Caudate nucleus (tissue), 63 donors: ENCODE measurements at places on chromosomes 1 and 21.

GRCh38 chr1:109969146-109969829 is 15.3 kb upstream of the AHCYL1 start:
- no peak for DNase-seq

GRCh38 chr1:228850141-228851100 is 115.1 kb downstream of the RHOU start:
- no peak for DNase-seq

DNA sequence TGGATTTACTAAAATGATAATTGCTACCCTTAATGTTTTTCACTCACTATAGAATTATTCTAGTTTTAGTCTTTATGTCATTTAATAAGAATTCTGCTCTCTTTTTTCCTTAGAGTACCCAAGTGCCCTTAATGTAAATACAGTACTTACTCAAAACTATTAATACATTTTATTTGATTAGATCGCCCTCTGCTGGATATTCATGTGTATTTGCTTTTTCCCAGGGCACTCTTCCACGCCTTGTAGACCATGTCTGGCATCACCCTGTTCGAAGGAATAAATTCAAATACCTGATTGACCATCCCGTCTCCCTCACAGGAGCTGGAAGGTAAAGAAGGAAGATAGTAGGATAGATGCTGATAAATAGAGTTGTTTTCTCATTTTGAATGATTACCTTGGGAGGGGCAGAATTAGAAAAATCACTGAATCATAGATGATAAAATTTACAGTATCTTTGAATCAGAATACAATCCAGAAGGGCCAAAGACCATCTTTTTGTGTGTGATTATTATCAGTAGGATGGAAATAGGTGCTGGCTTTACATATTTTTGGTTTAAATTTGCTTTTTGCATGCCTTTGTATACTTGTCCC is 4.1 kb downstream of the AXDND1 start:
- no peak for DNase-seq

DNA sequence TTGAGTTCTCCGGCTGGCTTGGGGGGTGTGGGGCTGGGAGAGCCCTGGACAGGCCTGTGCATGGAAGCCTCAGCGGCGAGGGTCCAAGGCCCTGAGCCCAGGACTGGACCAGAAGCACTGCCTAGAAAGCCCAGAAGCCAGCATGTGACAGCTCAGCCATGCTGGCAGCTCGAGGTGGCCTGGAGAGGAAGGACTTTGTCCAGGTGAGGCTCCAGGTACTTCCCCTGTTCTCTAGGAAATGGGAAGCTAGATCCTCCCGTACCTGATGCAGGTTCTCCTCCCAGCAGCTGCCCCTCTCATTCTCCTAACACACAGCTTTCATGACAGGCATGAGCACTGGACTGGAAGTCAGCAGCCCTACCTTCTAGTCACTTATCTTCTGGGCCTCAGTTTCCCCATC is 6.4 kb downstream of the PADI3 start:
- DNase-seq, result no peak

GRCh38 chr1:53127546-53127945 is 14.9 kb downstream of the SLC1A7 start:
- DNase-seq, result no peak

DNA sequence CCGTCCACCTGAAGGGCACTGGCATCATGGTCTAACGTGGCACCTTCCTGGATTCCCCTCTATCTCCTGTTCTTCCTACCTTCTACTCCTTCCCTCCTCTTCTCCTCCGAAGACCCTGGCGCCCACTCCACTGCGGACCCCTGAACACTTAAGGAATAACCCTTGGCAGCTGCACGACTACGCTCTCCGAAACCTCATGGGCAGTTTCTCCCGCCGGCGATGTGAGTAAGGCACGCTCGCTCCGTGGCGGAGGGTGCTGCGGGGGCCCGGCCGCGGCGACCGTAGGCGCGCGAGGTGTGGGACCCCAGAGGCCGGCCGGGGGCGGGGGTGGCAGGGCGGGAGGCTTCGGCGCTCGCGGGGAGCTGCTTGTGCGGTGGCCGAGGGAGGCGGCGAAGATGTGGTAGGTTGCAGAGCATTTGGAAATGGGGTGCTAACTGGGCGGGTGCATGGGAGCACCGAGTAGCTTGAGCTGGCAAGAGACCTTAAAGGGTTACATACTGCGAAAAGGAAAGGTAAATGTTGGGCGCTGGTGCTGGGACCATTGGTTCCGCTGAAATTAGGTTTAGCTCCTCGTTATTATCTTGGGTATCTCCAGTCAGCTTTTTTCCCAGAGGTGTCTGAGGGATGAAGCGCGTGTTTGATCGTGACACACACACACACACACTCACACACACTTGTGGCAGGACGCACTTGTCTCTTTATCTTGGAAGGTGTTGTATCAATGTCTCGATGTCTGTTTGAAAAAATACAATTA is 876 bp downstream of the LRRC7 start:
- DNase-seq, result peak; percentile 49

DNA sequence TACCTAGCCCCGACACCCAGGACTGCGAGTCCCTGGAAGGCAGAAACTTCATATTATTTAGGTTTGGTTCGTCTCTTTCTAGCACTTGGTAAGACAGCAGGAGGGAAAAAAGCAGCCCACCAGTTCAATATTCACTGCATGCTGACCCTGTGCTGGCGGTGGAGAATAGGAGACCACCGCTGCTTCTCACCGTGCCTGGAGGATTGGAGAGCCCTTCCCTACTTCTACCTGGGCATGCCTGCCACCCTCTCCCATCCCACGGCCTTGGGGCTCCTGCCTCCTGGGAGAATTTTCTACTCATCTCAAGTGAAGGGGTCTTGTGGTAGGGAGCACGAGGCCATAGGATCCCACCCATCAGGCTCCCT is 5.4 kb downstream of the MTHFR start:
- no peak for DNase-seq

GRCh38 chr1:246566813-246567645 is 773 bp downstream of the CNST start:
- DNase-seq, result no peak

GRCh38 chr1:11882814-11883538 is 24.2 kb upstream of the NPPB start:
- DNase-seq, result no peak

DNA sequence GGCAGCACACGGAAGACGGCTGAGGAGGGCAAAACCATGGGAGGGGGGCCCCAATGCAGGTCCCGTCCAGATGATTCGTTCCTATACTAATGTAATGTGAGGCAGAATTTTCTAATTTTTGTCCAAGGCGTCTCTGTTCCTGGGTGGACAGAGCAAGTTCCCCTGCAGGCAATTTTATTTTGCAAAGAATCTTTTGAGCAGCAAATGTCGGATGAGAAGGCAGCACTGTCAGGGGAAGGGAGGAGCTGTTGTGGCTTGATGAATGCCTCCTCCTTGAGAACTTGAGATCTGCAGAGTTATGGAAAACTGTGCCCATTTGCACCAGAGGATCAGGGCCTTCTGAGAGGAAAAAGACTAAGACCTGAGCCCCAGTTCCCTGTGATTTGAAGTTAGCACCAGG is 17.3 kb downstream of the SLC1A7 start:
- DNase-seq, result no peak

DNA sequence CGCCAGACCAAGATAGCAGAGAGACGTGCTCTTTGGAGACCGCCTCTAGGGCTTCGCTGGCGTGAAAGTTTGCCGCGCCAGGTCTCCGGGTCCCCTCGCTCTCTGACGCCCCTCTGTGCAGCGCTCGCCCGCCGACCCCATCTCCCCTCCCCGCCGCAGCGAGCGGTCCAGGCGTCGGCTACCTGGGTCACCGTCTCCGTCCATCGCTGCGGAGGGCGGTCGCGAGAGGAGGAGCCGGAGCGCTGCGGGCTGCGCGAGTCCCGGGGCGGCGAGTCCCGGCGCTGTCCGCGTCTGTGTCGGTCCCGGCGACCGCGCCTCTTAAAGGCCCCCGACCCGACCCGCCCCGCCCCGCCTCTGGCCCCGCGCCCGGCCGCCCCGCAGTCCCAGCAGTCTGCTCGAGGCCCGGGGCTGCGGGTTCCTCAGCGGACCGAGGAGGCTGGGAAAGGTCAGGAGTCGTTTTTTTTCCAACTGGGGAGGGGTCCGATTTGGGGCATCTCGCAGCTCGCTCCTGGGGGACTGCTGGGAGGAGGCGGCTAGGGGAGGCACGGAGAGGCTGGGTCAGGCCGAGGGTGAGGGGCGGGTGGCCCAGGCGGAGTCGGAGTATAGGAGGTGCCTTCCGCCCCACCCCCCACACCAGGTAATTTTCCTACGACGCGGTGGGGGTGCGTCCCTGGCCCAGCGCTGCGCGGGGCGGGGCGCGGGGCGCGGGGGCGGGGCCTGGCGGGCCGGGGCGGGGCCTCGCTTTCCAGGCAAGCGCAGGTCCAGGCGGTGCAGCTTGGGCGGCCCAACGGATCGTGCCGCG is at the start of the genes FBXO2 and FBXO44:
Gene FBXO2, minus strand, starts transcription at position 293 of the 802 bp plus-strand sequence. Its CDS starts 89 bp downstream, at position 204.
Gene FBXO44, plus strand, starts transcription at position 741 of the 802 bp plus-strand sequence. CDS start 959 bp downstream, outside the sequence.
- peak; percentile 40 for DNase-seq

DNA sequence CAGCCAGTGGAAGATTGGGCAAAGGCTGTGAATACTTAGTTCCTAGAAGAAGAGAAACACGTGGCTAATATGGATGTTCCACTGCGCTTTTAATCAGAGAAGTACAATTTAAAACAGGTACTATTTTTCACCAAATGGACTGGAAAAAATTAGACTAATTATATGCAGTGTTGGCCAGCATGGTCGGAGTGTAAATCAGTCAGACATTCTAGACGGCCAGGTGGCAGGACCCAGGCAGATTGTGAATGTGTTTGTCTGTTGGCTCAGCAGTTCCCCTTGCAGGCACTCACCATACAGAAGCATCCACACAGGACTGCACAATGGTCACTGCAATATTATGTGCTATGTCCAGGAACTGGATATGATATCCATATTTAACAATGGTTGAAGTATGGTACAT is 23.9 kb upstream of the SLC25A34 start:
- DNase-seq, result no peak

DNA sequence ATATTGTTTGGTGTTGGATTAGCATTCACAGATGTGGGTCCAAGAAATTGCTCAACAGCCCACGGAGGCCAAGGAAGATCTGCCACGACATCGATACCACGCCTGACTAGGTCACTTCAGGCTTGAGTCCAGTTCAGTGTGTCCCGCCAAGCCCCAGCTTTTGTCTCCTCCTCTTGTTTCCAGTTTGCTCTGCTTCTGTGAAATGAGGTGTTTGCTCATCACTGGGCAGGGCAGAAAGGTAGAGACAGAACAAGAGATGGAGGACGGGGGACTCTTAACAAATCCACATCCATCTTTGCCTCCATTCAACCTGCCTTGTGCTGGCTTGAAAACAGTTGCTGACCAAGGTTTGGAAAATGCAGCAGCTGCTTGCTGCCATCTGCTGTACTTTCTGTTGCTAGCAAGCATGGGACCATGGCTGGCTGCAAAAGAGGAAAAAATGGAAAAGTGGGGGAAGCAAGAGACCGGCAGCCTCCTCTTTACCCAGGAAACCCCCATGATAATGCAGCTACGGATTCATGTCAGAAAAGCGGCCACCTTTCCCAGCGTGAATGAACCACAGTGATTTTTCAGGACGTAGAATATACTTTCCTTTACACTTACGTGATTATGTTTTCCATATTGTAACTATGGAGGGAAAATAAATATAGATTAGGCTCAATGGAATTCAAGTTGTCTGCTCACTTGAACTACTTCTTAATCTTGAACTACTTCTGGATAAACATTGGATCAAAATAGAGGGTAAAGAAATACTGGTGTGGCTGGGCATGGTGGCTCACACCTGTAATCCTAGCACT is 80.2 kb upstream of the GREM2 start:
- peak; percentile 9 for DNase-seq

DNA sequence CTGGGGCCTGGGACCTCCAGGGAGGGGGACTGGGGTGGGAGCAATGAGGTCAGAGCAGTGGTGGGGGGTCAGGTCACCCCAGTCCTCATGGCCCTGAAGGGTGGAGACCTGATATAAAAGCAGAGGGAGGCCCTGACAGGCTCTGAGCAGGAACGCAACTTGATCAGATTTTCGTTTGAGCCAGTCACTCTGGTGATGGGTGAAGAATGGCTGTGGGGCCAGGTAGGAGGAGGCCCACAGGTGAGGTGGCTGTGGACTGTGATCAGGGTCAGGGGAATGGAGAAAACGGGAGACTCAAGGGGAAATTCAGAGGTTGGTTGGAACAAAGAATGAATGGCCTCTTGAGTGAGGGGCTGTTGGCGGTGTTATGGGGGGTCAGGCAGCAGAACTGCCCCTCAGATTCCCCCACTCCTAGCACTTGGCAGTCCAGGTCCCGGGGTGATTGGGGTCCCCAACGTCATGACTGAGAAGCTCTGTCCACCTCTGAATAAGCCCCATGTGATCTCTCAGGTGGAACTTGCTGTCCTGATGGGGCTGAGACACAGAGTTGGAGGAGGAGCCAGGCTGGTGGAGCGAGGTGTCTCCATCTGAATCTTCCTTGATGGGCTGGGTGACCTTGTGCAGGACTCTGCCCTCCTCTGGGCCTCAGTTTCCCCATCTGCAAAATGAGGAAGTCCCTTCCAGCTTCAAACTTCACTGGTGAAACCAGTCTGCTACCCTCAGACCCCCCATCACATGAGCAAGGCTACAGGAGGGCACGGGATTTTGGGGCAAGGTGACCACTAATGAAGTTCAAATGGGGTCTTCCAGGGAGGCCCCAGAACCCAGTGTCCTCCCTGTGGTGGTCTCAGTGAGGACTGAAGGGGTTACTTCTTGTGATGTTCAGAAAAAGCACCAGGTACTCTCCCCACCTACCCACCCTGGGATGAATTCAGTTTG is 683.0 kb downstream of the MATN1 start:
- DNase-seq, result no peak

DNA sequence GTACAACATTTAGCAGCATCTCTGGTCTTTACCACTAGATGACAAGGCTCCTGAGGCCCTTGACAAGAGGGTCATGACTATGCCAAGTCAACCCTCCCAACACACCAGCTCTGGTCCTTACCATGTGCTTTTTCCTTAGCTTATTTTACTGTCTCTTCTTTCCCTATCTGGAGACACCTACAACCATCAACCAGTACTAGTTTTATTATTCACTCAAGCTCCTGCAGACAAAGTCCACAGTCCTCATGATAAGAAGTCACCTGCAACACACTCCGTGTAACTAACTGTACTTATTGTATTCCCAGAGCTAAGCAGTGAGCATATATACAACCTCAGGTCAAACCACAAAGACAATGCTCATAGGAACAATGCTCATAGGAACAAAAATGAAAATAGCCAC is 15.3 kb downstream of the PABPC4 start:
- no peak for DNase-seq

- DNase-seq, result no peak
These were observed 26.4 kb upstream of the ROR1 start for GRCh38 chr1:63747445-63747844.

- no peak for DNase-seq
These were observed 15.6 kb downstream of the PRKACB start for GRCh38 chr1:84159533-84160240.
